Fibroblast of pulmonary artery (primary cell): ENCODE measurements at places on chromosomes 11 and 22.

DNA sequence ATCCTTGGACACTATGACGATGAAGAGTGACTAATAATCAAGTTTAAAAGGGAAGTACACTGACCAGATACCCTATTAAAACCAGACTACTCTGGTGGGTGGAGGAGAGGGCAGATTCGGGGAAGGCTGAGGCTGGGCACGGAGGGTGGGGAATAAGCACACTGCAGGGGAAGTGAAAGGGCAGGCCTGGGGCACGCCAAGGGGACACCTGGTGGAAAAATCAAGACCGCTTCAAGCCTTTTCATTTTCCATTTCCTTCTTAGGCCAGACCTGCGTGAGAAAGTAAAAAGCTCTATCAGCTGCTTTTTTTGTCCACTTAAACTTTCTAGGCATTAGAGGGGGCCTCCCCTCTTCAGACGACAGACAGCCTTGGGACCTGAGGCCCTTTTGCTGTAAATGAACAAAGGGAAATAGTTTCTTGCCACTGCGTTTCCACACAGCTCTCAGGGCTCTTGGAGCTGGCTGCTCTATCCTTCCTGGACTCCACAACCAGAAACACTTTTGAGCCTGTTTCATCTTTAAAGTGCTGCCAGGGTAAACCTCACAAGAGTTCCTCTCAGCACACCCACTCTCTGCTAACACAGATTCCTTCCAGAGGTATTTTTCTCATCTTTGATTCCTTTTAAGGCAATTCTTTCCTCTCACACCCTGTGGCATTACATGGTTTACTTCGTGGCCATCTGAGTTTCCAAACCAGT lies 25.0 kb upstream of the SERPIND1 start:
- no peak for DNase-seq

- DNase-seq: no peak
Observed at GRCh38 chr22:26823966-26824365, 166.6 kb downstream of the MIAT start.

DNA sequence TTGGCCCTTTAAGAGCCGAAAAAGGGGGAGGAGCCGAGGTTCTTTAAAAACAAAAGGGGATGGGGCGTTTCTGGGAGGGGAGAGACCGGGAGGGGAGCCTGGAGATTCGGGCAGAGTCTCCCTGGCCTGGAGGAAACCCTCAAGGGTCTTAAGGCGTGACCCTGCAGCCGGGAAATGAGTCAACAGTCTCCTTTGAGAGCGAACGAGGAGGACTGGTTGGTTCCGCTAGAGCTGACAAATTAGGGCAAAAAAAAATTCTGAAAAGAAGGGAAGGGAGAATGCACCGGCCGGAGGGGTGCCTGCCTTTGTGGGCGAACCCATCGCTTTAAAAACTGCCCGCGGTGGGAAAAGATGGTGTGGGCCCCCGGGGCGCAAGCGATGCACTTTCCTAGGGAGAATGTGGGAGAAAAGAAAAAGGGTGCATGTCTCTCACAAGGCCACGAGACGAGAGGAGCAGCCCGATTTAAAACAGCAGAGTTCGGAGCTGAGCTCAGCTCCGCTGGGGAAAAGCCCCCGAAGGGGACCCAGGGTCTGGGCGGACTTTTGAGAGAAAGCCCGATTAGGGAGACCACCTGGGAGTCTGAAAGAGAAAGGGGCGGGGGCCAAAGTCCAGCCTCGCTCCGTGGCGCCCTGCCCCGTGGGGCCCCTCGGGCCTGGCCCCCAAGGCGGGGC lies 874 bp downstream of the ZFTA start:
- DNase-seq: peak; percentile 88

DNA sequence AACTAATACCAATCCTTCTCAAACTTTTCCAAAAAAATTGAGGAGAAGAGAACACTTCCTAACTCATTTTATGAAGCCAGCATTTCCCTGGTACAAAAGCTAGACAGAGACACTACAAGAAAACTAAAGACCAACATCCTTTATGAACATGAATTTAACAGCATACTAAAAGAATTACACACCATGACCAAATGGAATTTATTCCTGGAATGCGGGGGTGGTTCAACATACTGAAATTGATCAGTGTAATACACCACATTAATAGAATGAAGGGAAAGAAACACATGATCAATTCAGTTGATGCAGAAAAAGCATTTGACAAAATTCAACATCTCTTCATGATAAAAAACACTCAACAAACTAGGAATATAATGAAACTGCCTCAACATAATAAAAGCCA lies 148.1 kb downstream of the WNT7B start:
- no peak for DNase-seq

DNA sequence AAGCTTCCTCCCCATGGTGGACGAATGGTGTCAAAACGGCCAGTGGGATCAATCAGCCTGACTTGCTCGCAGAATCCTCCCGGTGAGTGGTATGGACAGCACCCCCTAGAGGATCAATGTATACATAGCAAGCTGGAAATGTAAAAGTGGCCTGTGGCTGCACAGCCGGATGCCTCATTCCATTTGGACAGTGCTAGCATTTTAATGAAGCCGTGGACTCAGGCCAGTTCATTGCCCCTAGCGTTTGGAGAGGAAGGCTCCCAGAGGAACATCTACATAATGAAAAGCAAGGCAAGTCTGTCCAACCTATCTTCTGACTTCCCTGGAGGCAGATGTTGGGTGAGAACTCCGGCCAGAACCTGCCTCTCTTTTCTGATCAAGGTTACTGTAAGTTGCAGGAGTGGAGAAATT lies 942.3 kb downstream of the NTM start:
- peak; percentile 35 for DNase-seq

- no peak for DNase-seq
Observed at GRCh38 chr11:12240677-12241076, 130.3 kb downstream of the MICAL2 start.

GRCh38 chr22:43828998-43829782 lies 17.1 kb upstream of the EFCAB6 start:
- DNase-seq: peak; percentile 49

DNA sequence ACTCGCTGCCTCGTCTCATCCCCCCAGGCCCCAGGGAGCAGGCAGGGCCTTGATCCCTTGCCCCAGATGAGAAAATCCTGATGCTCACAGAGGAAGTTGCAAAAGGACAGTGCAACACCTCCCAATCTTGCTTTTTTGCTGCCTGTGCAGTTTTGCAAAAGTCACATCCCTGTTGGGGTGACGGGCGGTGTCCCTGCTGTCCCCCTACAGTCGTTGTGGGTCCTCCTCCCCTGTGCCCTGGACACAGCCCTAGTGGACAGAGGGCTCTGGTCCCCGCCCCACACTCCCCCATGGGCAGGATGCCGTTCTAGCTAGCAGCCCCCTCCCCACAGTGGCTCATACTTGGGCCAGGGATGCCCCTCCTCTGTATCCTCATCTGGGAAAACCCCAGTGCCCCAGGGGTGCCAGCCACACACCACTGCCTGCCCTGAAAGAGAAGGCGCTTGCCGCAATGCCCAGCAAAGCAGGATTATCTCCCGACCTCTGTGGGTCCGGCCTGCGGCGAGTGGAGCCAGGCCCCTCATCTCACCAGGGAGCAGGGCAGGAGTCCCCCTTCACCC lies 18.4 kb upstream of the CTSD start:
- no peak for DNase-seq

- no peak for DNase-seq
Observed at GRCh38 chr11:101909087-101909486, 5.7 kb upstream of the CEP126 start.

DNA sequence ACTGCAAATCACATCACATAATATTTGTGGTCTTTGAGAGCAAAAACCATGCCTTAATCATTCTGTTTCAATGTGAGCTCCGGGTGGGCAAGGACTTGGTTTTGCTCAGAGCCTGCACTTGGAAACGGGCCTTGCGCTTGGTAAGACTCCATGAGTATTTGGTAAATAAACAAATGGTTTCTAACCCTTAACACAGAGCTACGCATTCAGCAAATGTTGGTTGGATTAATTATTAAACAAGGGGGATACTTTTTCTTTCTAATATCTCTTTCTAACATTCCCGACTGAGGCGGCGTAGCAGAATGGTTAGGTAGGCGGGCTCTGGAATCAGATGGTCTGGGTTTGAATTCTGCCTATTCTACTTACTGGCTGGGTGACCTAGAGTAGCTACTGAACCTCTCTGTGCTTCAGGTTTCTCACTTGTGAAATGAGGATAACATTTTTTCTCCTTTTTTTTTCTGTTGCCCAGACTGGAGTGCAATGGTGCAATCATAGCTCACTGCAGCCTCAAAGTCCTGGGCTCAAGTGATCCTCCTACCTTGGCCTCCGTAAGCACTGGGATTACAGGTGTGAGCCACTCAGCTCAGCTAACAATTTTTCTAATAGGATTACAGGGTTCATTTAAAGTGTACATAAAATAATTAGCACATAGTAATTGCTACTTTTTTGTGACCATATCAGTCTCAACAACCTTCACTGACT lies 3.4 kb upstream of the FAM83F start:
- no peak for DNase-seq

DNA sequence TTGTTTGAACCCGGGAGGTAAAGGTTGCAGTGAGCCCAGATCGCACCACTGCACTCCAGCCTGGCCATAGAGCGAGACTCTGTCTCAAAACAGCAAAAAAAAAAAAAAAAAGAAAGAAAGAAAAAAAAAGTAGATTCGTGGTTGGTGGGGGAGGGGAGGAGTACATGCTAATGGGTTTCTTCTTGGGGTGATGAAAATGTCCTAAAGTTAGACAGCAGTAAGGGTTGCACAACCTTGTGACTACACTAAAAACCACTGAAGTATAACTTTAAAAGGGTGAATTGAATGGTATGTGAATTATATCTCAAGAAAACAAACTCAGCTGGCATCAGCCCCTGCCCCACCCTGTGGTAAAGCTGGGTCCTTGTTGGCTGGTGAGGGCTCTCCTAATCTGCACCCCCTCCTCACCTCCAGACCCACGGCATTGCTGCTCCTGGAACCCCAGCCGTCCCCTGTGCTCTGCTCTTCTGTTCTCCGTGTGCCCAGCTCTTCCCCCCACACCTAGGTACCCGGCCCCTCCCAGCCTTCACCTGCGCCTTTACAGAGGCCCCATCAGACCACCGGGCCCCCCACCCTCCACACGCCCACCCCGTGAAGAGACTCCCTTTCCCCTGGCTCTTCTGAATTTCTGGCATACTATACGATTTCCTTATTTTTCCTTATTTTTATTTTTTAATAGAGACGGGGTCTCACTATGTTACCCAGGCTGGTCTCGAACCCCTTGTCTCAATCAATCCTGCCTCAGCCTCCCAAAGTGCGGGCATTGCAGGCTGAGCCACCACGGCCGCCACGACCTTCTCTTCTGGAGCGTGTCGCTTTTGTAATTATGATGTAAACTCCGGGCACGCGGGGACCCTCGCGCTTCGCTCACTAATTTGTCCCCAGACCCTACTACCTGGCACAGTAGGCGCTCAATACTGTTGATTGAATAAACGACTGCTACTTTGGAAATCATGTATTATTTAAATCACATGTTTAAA lies 924 bp upstream of the FADD start:
- DNase-seq: peak; percentile 23

- no peak for DNase-seq
Observed at GRCh38 chr22:24812950-24813775, 7.2 kb downstream of the SGSM1 start.

GRCh38 chr11:72203163-72203562 lies 11.2 kb downstream of the FOLR1 start:
- no peak for DNase-seq

DNA sequence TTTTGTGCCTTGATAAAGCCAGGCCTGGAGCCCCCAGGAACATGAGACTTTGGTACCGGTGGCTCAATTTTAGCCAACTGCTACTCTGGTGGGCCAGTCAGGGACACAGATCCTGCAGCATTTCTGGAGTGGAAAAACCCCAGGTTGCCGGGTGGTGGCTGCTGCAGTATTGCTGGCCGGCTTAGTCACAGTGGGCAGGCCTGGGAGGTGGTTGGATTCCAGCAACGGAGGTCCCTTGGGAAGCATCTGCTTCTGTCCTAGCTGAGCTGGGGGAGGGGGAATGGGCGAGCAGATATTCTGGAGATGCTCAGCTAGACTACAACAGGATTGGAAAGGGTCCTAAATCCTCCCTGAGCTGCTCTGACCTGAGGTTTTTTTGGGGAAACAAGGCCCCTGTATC lies 31.6 kb upstream of the ACCSL start:
- DNase-seq: peak; percentile 78

GRCh38 chr22:39204216-39204615 lies 40.6 kb downstream of the PDGFB start:
- DNase-seq: no peak

DNA sequence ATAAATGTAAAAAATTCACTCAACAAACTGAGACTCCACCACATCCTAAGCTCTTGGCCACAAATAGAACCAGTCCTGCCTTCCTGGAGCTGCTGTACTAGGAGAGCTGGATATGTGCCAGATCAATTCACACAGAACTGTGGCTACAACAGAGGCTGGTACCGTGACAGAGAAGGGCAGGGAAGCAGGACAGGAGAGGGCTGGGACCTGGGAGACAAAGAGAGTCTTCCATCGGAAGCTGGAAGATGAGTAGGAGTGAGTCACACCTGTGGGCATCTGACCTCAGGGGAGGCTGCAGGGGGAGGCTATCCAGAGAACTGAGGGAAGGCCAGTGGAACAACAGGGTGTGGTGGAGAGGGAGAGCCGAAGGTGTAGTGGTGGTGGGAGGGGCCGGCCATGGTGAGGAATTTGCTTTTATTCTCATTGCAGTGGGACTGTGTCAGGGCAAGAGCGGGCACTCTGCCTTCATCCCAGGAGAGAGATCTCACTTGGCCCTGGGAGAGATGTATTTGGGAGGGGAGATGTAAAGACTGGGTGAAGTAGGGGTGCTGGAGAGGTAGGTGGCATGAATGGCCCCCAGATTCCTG lies 1.9 kb upstream of the LTBP3 start:
- DNase-seq: peak; percentile 62

GRCh38 chr11:46724088-46724487 lies 5.1 kb downstream of the F2 start:
- no peak for DNase-seq

DNA sequence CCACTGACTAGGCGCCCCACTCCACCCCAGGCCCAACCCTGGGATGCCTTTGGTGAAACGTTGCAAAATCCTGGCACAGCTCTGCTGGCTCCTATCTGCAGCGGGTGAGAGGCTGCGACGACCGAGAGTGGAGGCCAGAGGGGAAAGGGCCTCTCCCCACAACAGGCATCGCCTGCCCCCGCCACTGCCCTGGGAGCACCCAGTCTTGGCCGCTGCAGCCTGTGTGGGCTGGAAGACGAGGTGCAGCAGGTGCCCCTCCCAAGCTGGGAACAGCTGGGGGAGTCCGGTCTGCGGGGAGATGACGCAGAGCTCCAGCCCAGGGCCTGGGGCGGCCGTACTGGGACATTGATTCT lies 4.2 kb upstream of the PIM3 start:
- DNase-seq: no peak
